ENCODE measurements at places on chromosomes 6 and 20. TPM values are rescaled to one million over a fixed set of nuclear protein-coding genes. Genes with fewer than 3 reads are reported as not detected.

Gene MDFI
- polyA plus RNA-seq, result 151 TPM

Gene C20orf141
- polyA plus RNA-seq, result not detected

Gene CAPN11
- polyA plus RNA-seq, result not detected

Gene MDC1
- 35.1 TPM for polyA plus RNA-seq

Gene MLN
- 0.99 TPM for polyA plus RNA-seq

Gene ABHD16B
- not detected for polyA plus RNA-seq

Gene FAM83C
- polyA plus RNA-seq, result 0.05 TPM

Data from spinal cord (tissue), 10 donors.